CD8-positive, alpha-beta memory T cell (primary cell): ENCODE measurements at places on chromosomes 13 and 19.

GRCh38 chr19:50972795-50973376 lies 3.5 kb upstream of the KLK6 start:
- no peak for DNase-seq

DNA sequence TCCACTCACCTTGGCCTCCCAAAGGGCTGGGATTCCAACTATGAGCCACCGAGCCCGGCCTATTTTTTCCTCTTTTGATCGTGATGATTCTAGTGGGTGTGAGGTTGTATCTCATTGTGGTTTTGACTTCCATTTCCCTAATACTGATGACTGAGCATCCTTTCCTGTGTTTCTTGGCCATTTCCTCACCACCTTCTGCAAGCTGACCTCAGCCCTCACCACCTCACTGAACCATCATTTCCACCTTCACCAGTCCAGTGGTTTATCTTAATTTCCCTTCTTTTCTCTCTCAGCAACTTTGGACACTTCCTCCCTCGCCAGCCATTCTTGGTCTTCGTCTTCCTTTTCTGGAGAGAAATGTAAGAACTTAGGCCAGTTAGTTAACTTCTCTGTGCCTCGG lies 13.0 kb upstream of the BICRA start:
- no peak for DNase-seq

GRCh38 chr13:72834601-72835000 lies 52.7 kb downstream of the PIBF1 start:
- no peak for DNase-seq

- no peak for DNase-seq
Measured at GRCh38 chr19:2798733-2799132, 13.4 kb downstream of the THOP1 start.

- no peak for DNase-seq
Measured at GRCh38 chr13:60957816-60958215, 457.8 kb downstream of the PCDH20 start.

DNA sequence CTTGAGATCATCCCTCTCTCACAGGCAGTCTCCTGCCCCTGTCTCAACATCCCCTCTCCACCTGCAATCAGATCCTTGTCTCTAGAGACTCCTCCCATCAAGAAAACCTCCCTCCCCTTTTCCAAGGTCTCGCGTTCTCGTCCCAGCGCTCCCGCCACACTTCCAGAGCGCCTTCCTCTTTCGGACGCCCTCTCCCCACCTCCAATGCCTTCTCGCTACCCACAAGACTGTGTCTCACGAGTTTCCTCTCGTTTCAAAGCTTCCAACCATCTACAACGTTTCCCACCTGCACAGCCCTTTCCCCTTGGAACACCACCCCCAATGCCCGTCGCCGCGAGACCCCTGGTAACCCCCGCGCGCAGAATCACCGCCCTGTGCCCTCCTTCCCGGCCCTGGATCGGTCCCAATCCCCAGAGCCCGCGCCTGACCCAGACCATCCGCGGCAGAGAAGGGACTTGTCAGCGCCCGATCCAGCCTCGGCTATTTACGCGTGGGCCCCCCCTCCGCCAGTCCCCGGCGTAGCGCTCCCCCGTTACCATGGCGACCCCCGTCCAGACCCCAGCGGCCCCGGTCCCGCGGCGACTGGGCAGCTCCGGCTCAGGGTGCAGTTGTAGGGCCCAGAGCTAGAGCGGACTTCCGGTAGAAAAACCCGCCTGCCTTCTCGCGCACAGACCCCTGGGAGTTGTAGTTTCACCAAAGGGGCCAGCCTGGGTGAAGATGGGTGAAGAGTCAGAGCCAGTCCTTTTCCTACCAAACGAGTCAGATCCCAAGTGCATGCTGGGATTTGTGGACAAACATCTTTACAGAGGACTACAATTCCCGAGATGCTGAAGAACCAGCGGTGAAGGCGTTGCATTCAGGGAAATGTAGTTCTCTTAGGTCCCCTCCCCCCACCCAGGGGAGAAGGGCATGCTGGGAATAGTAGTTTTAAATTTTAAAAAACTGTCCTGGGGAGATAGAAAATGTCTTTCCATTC lies at the start of gene AP2S1:
AP2S1 (minus strand) TSS at position 619 of the 976 bp plus-strand sequence; CDS start at position 539, 80 bp downstream.
- peak; percentile 96 for DNase-seq

GRCh38 chr19:31160336-31160926 lies 188.8 kb downstream of the TSHZ3 start:
- DNase-seq, result no peak

DNA sequence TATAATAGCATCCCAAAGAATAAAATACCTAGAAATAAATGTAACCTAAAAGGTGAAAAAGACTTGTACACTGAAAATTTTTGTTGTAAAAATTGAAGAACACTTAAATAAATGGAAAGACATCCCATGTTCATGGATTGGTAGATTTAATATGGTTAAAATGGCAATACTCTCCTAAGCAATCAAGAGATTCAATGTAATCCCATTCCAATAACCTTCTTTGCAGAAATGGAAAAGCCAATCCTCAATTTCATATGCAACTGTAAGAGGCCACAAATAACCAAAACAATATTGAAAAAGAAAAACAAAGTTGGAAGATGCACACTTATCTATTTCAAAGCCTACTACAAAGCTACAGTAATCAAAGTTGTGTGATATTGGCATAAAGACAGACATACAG lies 17.7 kb downstream of the DZIP1 start:
- DNase-seq, result no peak

DNA sequence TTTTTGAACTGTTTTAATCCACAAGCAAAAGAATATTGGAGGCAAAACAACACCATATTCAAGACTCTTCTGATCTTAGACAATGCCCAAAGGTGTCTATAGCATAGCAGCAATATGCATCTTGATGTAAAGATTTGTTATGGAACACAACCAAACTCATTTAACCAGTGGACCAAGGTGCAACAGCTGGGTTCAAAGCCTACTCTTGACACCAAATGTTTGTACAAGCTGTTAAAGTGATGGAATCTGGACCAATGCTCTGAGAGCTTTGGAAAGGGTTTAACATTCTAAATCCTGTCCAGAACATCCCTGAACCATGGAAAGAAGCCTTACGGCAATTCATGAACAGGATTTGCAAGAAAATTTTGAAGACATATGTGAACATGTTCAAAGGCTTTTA lies 520.0 kb downstream of the GPC6 start:
- DNase-seq, result no peak

GRCh38 chr13:94537740-94538630 lies 58.0 kb downstream of the TGDS start:
- DNase-seq, result no peak

- no peak for DNase-seq
Measured at GRCh38 chr19:9116547-9116946, 984 bp upstream of the OR7G1 start.

DNA sequence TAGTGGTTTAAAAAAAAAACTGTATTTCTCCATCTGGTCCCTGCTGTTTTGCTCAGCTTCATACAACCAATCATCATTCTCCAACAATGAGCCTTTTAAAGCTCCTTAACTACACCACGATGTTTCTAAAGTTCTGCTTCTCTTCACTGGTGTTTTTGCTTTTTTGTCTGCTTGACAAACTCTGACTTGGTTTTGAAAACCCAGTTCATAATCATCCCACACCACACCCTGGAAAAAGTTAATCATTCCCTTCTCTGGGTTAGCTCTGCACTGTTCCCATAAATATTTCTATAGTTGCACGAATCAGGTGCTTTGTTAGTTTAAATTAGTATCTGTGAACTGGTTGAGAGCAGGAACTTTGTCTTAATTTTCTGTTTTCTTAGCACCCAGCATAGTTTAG lies 217.1 kb downstream of the ENOX1 start:
- no peak for DNase-seq

- peak; percentile 16 for DNase-seq
Measured at GRCh38 chr19:49690656-49691242, at the start of gene CPT1C. CPT1C (plus strand) TSS chr19:49691116; CDS start chr19:49692253, 1,137 bp downstream.

GRCh38 chr13:28657784-28658538 lies 969 bp upstream of the POMP start:
- no peak for DNase-seq

DNA sequence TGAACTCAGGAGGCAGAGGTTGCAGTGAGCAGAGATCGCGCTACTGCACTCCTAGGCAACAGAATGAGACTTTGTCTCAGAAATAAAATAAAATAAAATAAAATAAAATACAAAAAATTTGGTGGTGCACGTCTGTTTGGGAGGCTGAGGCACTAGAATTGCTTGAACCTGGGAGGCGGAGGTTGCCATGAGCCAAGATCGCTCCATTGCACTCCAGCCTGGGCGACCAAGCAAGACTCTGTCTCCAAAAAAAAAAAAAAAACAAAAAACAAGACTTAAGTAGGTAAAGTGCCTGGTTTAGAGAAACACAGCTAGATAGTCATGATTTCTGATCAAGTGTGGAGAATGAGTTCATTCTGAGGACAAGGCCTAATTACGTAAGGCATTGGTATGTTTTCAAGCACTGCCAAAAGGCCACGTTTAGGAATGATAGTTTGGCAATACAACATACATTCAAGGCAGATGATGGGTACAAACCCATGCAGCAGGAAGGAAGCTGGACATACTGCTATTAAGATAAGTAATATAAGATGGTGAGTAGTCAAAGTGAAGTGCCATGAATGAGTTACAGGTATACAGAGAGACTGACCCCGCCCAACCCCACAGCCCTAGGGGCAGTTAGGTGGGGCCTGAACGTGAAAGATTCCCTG lies 4.8 kb upstream of the UCHL3 start:
- DNase-seq, result no peak

- DNase-seq, result no peak
Measured at GRCh38 chr19:18386543-18387271, 749 bp downstream of the GDF15 start.

- no peak for DNase-seq
Measured at GRCh38 chr13:69035771-69036170, 1071.9 kb upstream of the ATXN8OS start.

DNA sequence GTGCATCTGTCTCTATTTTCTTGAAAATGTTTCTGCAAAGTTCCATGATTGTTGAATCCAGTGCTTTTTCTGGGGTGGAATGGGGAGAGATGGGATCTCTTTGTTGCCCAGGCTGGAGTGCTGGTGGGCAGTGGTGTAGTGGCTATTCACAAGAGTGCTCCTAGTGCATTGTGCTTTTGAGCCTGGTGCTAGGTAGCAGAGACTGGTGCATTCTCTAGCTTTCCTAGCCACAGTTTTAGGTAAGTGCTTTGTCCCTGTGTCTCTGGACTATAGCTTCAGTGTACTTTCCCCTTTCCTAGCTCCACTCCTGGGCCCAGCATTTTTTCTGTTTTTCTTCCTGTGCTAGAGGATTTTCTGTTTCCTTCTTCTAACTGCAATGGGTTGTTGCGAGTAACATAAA lies 825.6 kb downstream of the SLITRK6 start:
- no peak for DNase-seq

DNA sequence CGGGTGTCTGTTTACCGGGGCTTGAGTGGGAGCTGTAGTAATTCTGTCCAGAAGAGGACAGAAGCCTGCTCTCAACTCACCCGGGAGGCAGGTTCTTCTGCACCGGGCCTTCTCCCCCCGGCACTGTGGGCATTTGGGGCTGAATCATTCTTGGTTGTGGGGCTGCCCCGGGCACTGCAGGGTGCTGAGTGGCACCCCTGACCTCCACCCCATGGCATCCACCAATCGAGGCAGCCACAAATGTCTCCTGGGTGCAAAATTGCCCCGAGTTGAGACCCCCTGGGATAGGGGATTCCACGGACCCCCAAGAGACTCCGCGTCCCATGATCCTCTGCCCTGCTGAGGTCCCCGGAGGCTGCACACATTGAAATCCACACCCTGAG lies 68.8 kb downstream of the GNG7 start:
- DNase-seq, result no peak

GRCh38 chr19:23800868-23801267 lies 42.2 kb upstream of the ZNF681 start:
- DNase-seq, result no peak

DNA sequence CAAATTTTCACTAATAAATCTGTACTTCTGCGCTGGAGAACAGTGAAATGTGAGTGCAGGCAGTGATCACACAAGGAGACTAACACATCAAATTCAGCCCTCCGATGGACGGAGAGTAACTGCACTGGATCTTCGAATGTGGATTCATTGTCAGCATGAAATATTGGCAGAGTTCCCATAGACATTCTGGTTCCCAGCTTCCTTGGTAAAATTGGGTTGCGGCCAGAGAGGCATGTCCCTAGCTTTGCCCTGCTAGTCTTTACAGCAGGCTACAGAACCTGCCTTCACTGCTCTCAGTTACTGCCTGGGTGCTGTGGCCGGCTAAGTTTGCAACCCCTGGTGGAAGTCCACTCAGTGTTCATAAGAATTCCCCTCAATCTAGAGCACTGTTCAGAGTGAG lies 32.3 kb upstream of the UQCRFS1 start:
- no peak for DNase-seq

- no peak for DNase-seq
Measured at GRCh38 chr13:97411984-97412383, 22.0 kb upstream of the RAP2A start.

- DNase-seq, result no peak
Measured at GRCh38 chr13:60655256-60655655, 258.2 kb downstream of the TDRD3 start.

DNA sequence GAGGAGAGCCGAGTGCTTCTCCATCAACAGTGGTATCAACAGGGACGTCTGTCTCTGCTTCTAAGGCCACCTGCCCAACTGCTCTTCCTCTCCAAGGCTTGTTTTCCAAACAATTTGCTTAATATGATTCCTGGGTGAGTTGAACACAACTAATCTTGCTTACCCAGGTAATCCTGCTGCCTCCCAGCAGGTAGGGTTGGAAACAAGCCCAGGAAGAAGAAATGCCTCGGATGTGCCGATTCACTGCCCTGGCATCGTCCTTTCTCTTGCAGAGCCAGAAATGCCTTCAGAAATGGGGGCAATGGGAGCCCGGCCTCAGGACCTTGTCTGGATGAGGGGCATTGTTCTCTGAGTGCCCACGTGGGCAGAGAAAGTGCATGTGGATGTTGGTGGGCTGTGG lies 51.9 kb upstream of the C1QTNF9B start:
- DNase-seq, result no peak

DNA sequence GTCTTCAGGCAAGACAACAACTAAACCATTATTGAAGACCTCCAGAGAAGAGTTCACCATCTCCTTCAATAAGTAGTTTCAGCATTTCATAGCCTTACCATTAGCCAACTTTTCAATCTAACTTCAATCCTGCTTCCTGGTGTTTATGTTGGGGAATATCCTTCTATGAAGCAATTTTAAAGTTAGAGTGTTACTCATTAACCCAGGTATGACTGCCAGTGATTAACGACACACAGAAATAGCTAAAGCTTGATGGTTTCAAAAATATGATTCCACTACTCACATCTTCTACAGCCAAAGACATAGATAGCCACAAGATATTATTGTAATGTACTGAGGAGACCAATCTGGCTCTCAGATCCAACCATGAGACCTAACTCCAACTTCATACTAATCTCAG lies 403.2 kb downstream of the EFNB2 start:
- DNase-seq, result no peak

DNA sequence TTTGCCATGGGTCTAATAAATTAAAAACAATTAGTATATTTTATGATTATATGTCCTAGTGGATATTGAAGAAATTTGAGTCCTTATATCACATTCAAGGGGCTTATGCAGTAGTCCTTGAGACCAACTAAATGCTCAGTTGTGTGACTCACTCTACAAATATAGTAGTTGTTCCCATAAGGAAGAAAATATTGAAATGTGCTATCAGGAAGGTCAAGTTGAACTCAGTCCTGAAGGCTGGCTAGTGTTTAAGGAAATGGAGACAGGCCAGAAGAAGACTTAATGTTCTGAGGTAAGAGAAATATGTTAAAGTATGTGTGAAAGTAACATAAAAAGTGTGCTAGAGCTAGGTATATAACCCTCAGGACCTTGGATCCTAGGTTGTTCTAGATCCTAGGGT lies 766.1 kb upstream of the GPC6 start:
- DNase-seq, result no peak
